Activated CD8-positive, alpha-beta memory T cell treated with anti-CD3 and anti-CD28 coated beads, Interleukin-2, amount 50 U/mL, for 4 hours (primary cell): ENCODE measurements at places on chromosomes 13 and 19.
A peak's percentile ranks its signal among the peaks of the same experiment; 100 is the strongest.

- no peak for DNase-seq
These were observed 61.2 kb upstream of the ARGLU1 start for GRCh38 chr13:106628936-106629659.

DNA sequence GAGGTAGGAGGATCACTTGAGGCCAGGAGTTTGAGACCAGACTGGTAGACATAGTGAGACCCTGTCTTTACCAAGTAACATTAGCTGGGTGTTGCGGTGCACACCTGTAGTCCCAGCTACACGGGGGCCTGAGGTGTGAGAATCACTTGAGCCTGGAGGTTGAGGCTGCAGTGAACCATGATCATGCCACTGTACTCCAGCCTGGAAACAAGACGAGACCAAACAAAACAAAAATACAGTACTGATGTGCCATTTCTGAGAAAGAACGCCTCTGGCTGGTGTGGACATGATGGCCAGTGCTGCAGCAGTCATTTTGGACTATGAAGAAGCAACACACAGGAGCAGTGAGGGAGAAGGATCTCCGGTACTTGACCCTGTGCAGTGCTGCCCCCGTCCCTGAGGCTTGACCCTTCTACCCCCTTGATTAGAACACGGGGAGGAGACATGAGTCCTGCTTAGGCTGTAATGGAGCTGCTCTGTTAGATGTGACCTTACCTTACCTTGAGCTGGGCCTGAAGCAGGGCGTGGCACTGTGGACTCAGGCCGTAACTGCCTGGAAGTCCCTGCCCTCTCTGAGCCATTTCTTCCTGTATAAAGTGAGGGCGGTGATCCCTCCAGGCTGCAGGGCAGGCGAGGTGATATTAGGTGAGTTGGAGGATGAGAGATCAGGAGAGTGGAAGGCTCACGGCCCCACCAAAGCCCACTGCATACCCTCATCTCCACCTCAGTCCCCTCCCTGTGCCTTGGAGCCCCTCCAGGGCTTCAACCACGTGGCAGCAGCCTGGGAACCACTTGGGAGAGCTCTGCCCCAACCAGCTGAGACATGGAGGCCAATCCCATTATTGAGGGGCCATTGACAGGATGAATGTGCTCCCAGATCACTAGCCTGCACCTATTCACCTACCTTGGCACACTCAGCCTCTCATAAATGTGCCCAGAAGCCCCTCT lies 5.9 kb downstream of the RPL18A start:
- no peak for DNase-seq

DNA sequence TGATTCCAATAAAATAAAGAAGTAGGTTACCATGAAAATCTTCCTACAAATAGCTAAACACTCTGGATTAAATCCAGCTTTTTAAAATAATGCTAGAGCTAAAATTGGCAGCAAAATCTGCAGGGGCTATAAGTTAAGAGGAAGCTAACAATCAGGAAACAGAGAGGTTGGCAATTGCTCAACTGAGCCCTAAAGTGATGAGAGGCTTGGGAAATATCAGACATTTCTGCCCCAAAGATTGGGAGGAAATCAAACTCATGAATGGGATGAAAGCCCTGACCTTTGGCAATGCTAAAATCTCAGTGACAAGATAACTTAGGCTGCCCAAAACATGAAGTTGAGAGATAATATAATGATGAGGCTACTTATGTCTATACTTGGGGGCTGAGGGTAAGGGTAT lies 1437.9 kb downstream of the EFNB2 start:
- DNase-seq, result no peak

GRCh38 chr13:49297338-49297737 lies 49.6 kb downstream of the CDADC1 start:
- DNase-seq, result no peak

- DNase-seq, result peak; percentile 92
These were observed 12.4 kb downstream of the PRKD2 start for GRCh38 chr19:46704379-46705076.

GRCh38 chr13:44768239-44768638 lies 192.1 kb upstream of the TSC22D1 start:
- peak; percentile 29 for DNase-seq

DNA sequence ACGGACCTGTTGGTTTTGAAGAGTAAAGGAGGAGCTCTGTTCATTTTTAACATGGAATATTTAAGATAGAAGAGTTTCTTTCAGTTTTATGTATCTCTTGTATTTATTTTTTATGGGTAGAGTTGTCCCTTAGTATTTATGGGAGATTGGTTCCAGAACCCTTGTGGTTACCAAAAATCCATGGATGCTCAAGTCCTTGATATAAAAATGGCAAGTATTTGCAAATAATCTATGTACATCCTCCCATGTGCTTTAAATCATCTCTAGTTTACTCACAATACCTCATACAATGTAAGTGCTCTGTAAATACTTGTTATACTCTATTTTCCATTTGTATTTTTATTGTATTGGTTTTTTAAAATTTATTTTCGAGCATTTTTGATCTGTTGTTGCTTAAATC lies 63.1 kb downstream of the TM9SF2 start:
- no peak for DNase-seq

- no peak for DNase-seq
These were observed 106.5 kb downstream of the TEX26 start for GRCh38 chr13:31038834-31039552.

- DNase-seq, result no peak
These were observed 44.3 kb downstream of the RAP2A start for GRCh38 chr13:97478247-97478646.

DNA sequence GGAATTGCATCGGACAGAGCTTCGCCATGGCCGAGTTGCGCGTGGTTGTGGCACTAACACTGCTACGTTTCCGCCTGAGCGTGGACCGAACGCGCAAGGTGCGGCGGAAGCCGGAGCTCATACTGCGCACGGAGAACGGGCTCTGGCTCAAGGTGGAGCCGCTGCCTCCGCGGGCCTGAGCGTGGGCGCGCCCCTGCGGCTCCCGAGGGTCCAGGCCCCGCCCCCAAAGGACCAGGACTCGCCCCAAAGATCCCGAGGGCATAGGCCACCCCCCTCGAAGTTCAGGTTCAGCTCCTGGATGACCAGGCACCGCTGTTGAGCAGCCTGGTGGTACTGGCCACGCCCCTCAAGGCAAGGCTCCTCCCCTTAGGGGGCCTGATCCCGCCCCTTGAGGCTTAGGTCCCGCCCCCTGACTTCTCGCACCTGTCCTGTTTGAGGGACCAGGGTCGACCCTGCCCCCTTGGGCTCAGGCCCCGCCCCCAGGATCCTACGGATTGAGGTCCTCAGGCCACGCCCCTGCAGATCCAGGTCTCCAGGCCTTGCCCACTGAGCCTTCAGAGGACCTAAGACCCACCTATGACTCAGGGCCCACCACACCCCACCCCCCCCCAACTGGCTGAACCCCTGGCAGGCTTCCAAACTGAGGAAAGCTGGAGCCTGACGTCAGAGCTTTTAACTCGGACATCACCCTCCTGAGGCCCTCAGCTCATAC lies 43.1 kb downstream of the CYP4F22 start:
- DNase-seq, result peak; percentile 71

DNA sequence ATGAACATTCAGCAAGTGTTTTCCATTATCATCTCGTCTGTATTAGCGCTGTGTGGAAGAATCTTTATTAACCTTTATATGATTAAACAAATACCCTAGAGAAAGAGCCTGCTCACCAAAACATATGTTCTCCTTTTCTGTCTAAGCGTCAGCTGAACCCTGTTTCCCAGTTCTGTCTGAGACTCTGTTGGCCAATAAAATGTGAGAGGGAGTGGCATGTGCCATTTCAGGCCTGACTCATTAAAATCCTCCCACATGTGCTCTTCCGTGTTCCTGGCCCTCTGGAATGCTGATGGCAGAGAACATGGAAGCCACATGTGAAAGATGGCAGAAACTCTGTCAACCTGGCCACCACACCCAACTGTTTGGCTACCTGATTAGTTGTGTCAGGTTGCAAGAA lies 181.9 kb upstream of the EDNRB start:
- DNase-seq, result no peak

DNA sequence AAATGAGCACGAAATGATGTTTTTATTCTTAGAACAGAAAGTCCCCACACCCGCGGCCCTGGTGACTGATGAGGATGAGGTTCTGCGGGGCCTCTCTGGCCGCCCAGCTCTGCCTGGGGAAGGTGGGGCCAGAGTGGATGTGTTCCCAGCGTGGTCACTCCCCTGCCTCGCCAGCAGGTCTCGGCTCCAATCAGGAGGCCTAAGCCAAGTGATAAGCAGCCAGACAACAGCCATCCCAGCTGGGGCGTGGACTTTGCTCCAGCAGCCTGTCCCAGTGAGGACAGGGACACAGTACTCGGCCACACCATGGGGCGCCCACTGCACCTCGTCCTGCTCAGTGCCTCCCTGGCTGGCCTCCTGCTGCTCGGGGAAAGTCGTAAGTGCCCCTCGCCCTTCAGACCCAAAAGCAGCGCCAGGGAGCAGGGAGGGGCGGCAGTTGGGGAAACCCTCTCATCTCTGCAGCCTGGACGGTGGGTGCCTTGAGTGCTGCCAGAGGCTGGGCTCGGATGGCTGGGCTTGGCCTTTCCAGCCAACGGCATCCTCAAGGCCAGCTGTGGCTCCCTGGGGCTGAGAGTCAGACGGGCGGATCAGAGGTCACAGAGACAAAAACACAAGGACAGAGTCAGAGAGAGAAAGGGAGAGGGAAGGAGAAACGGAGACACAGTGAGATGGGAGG lies at the start of gene F10:
TSS of gene F10 (plus strand) at position 250 of the 676 bp plus-strand sequence. CDS start at position 307, 57 bp downstream.
- no peak for DNase-seq

- no peak for DNase-seq
These were observed 28.5 kb downstream of the RFC3 start for GRCh38 chr13:33846303-33847062.

DNA sequence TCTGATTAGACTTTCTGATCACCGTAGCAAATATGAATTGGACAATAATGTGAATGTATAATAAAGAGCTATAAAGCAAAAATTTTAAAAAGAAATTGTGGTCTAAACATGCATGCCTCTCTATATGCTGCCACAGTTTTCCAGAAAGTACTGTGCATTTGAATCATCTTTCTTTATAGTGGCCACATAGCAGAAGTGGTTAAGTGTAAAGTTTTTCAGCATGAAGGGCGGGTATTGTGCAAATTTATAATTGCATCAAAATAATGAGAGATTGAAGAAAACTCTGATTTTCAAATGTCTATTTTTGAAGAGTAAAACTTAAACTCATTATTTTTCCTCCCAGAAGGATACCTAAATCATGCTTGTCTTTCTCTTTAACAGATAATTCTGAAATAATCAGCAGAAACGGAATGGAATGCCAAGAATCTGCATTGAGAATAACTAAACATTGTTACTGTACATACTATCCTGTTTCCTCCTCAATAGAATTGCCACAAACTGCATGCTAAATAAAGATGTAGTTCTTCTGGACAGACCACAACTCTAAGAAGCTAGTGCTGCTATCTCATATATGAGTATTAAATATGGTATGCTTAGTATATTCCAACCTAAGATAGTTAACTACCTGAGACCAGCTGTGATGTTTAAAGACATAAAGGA lies 42.9 kb upstream of the RAP2A start:
- DNase-seq, result no peak

DNA sequence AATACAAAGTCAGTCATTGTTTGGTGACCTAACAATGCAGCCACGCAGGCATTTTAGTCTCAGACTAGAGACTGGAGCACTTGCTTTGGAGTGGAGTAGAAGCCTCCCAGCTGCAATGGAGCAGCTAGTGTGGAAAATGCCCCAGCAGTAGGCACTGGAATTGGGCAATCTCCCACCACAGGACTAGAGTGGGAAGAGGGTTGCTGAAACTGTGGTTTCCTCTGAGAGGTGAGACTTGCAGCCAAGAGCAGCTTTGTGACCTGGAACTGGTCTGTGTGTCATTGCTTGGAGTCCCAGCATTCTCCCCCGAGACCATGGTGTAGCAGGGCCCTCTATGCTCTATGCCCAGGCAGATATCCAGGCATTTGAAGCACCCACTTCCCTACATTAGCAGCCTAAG lies 556.3 kb downstream of the UQCRFS1 start:
- DNase-seq, result no peak

GRCh38 chr13:27489456-27489855 lies 39.1 kb upstream of the MTIF3 start:
- DNase-seq, result no peak

DNA sequence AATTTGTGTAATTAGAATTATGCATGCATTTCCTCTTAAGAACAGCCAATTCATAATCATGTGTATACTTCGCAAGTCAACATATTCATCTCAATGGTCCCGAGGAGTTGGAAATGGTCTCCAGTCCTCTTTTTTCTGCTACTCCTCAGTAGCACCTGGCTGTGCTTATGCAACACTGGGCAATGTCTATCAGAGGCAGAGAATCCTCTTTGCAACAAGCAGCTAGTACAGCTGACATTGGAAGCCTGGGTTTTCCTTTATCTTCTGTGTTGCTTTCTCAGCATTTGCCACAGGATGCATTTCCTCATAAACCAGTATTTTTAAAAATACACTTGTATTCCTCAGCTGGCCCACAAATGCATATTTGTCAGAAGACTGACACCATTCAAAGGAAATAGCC lies 405.3 kb upstream of the GPC6 start:
- no peak for DNase-seq

DNA sequence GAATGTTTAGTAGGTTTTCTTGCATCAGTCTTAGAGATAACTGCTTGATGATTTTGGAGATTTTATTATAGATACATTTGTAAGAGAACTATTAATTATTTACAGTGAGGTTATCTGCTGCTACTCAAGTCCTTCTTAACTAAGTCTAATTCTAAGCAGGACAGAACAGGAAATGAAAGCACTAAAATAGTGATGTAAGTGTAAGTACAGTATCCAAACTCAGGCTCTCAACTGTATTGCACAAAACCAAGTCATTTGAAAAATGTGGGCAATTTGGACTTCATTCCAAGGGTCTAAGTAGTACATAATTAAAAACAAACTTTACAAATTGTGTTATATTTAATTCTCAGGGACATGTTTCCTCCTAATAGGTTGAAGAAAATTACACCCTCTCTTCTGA lies 417.1 kb downstream of the ITGBL1 start:
- DNase-seq, result no peak

DNA sequence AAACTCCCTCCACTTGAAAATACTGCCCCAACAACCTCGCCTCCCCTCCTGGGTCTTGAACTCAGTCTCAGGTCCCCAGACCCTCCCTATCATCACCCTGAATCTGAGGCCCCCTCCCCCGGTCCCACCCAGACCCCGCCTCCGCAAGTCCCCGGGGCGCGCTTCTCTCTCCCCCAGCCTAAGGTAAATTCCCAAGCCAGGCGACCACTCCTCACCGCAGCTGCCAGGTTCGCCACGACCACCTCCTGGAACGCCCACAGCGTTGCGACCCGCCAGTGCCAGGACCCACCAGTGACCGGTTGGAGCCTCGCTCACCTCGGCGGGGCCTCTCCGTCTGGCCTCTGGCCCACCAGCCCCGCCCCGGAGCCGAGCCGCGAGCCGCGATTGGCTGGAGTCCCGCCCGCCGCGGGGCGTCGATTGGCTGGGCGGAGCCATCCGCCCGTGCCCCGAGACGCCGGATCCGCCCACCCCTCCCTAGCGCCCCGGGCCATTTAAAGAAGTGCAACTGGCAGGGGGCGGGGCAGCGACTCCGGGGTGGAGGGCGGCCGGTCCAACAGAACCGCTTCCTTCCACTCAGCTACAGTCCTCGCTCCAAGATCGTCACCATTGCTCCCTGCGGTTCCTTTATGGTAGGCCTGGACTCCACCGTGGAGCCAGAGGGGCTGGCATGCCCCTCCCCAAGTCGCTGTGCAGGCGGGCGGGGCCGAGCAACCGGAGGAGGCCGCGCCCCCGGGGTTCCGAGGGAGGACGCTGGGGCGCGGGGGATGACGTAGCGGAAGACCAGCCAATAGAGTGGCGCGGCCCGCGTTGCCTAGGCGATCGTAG lies at the start of gene SERTAD3:
TSS of gene SERTAD3 (minus strand) at position 336 of the 825 bp plus-strand sequence. CDS start 2,255 bp downstream, outside the sequence.
- DNase-seq, result peak; percentile 96
